SJCRH30 (cell line): ENCODE measurements at places on chromosomes 6 and 20. TPM values are rescaled to one million over a fixed set of nuclear protein-coding genes. Genes with fewer than 3 reads are reported as not detected.

- DNase-seq = peak; percentile 63
These were observed 115.6 kb downstream of the TMEM170B start for GRCh38 chr6:11653028-11653583.

GRCh38 chr6:169807229-169807628 is 55.8 kb downstream of the ERMARD start:
- DNase-seq = no peak

- DNase-seq = peak; percentile 45
These were observed 32.6 kb downstream of the KCNK5 start for GRCh38 chr6:39196673-39197091.

DNA sequence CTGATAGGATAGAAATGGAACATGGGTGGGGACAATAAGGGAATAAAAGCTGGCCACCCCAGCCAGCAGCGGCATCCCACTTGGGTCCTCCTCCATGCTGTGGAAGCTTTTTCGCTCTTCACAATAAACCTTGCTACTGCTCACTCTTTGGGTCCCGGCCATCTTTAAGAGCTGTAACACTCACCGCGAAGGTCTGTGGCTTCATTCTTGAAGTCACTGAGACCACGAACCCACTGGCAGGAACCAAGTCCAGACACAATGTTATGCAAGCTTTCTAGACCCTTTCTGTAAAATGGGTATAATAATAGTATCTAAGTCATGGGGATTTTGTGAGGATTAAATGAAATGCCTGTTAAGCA is 48.9 kb upstream of the EZR start:
- no peak for DNase-seq

DNA sequence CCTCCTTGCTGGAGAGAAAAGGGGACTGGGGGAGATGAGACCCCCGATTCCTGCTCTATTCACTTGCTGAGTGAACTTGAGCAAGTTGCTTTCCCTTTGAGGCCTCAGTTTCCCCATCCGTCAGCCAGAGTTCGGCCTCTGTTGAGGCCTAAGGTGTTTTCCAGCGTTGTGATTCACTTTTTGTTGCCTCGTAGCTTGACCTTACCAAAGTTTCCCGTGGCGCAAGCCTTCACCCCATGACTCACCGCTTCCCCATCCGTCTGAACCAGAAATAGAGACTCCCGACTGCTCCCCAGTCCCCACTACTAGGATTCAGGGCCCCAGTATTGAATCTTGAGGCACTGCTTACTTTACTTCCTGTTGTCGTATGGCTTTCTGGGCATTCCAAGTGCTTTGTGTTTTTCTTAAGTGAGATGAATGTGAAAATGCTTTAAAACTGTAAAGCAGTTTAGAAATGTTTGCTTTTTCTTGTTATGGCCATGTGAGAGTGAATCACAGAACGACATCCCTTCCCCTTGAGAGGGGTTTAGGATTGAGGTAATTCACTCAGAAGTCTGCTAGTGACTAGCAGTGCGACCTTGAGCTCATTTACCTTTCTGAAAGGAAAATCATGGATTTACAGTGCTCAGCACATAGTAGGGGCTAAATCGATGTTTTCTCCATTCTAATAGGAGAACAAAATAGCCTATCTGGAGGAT is 1.2 kb downstream of the CHMP4B start:
- peak; percentile 47 for DNase-seq

GRCh38 chr6:6105472-6106036 is 98.8 kb upstream of the NRN1 start:
- DNase-seq = peak; percentile 6

DNA sequence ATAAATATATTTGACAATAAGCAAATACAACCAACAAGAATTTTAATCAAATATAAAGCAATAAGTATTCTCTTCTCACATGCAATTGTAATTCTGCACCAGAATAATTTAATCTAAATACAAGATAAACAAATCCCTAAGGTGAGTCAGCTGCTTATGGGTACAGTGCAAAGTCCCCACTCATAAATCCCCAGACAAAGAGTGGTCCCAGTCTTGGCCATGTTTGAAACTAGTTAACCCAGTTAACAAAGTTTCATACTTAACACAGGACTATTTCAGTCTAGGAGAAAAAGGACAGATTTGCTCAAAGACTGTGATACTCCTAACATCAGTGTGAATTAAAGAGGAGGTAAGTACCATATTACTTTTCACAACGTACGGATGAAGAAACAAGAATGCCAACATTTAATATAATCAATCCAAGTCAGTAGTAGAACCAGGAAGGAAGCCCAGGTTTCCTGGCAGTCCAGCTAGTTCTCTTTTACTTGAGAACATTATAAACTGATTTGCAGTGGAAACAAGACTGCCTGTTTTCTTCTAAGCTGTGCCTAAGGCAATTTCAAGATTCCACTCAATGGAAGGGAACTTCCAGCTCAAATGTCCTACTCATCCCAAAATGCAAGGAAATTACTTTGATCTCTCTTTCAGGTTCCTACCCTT is 10.4 kb downstream of the SAMD3 start:
- DNase-seq = no peak

DNA sequence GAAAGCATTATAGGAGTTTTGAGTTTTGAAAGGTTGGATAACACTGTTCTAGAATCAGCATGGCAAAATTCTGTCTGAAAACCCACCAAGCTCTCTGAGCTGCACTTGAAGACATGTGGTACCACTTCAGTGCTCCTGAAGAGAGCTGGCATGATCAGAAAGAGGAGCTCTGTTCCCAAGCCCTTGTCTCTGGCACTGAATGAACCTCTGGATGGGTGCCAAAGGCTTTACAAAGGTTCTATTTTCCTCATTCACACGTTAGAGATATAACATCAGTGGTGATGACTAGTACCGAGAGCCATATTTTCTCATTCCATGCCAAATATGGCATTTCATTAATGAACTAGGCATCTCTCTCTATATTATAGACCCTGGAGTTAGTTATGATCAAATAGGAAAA is 301.8 kb upstream of the ID4 start:
- peak; percentile 1 for DNase-seq

DNA sequence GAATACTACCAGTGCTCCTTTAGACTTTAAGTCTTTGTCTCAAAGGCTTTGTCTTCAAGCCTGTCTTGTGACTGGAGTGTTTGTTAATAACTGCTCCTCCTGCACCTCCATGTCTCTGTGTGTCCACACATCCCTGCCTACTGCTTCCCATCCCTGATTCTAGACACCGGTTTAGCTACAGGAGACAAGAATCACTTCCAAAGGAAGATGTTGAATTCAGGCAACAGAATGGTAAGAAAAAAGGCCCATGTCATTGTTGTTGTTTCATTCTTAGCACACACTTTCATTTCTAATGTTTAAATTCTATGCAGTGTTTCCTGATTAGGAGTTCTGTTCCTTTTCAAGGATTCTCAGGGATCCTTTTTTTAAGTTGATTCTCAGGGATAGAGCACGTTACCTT is 293.6 kb upstream of the STXBP5 start:
- no peak for DNase-seq

GRCh38 chr6:8588176-8588575 is 152.8 kb upstream of the SLC35B3 start:
- peak; percentile 62 for DNase-seq

GRCh38 chr6:90131614-90132423 is 164.8 kb downstream of the BACH2 start:
- peak; percentile 15 for DNase-seq

- no peak for DNase-seq
These were observed at the start of gene SPTLC3 for GRCh38 chr20:13008761-13009681. SPTLC3 (plus strand) TSS chr20:13008972; CDS start chr20:13009268, 296 bp downstream.

DNA sequence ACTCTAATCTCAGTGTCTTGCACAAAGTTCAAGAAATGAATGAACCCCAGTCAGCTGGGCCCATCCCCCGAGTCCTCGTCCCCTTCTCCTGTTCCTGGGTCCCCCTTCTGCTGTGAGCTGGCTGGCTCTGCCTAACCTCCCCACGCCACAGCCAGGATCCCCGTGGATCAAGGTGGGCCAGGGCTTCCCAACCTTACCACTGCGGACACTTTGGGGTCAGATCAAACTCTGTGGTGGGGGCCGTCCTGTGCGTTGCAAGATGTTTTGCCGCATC is 116.2 kb downstream of the SULF2 start:
- DNase-seq = no peak

GRCh38 chr6:96651816-96652215 is 88.9 kb downstream of the FHL5 start:
- no peak for DNase-seq

DNA sequence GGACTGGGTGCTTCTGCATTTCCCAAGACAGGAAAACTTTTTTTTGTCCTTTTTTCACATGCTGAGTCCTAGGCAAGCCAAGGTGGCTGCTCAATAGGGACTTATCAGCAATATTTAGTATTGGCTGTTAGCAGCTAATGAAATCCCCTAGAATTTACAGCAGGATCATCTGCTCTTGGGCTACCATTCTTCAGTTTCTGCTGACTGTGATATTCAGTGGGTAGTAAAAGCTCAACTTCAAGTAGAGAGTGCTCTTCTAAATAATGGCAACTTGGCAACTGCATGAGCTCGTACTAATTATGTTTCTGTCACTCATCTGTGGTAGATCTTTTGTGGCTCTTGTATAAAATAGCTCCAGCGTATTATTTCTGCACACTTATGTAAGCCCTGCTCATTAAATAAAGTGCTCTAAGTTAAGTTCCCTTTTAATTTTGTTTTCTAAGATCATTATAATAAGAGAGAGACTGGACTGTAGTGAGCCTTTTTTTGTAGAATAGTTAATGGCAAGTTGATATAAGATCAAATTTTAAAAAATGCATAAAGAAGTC is 110.3 kb downstream of the SLC35F1 start:
- DNase-seq = no peak

GRCh38 chr6:142860498-142860897 is 84.5 kb downstream of the HIVEP2 start:
- DNase-seq = no peak

DNA sequence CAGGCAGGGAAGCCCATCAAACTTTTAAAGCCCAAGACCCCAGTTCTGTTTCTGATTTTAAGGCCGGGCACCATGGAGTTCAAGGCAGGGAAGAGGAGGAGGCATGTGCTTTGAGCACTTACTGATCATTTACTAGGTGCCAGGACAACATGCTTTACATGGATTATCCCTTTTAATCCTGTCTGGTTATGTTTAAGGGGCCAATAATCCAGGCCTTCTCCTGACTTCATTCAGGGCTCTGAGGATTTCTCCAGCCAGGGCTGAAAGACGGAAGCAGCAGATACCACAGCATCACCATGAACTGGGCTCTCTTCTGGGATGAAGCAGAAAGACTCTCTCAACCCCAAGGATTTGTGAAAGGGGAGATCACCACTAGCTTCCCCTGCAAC is 4.1 kb downstream of the CCND3 start:
- no peak for DNase-seq

GRCh38 chr20:38698541-38698940 is 25.7 kb upstream of the SLC32A1 start:
- no peak for DNase-seq

GRCh38 chr20:40636486-40636885 is 52.5 kb downstream of the MAFB start:
- DNase-seq = no peak

POPDC3 gene
- total RNA-seq = 57.9 and 59.6 TPM in 2 replicates

CPNE5 gene
- total RNA-seq = 0.57 TPM in 1 of 2 replicates, not detected in the other

HLA-DRB1 gene
- not detected in 2 replicates for total RNA-seq

TPD52L1 gene
- 0.05 TPM in 1 of 2 replicates, not detected in the other for total RNA-seq

NOX3 gene
- total RNA-seq = not detected in 2 replicates

KHDC1L gene
- not detected in 2 replicates for total RNA-seq

TMEM217 gene
- 0.73 TPM in 1 of 2 replicates, not detected in the other for total RNA-seq

SLC17A4 gene
- total RNA-seq = not detected in 2 replicates

HLA-DQB2 gene
- total RNA-seq = not detected in 2 replicates

SAMD10 gene
- total RNA-seq = 0.08 TPM in 1 of 2 replicates, not detected in the other

DHX35 gene
- 25.1 and 29.3 TPM in 2 replicates for total RNA-seq

CST5 gene
- not detected in 2 replicates for total RNA-seq

PTK6 gene
- total RNA-seq = 1.4 TPM in 2 replicates

ENTPD6 gene
- total RNA-seq = 53.5 and 53.6 TPM in 2 replicates

MACROD2 gene
- 0.08 and 0.12 TPM in 2 replicates for total RNA-seq

C20orf202 gene
- total RNA-seq = not detected in 2 replicates

TXLNB gene
- 0.73 and 1.0 TPM in 2 replicates for total RNA-seq

BPIFB2 gene
- total RNA-seq = not detected in 2 replicates

RBM24 gene
- total RNA-seq = 29.3 and 32.2 TPM in 2 replicates

BNIP5 gene
- total RNA-seq = 0.04 TPM in 1 of 2 replicates, not detected in the other

DEFB132 gene
- not detected in 2 replicates for total RNA-seq
